Right renal cortex interstitium (tissue), 3 donors: ENCODE measurements at places on chromosomes 6 and 20.

GRCh38 chr6:89834884-89835792, 5.5 kb downstream of the CASP8AP2 start:
- DNase-seq: no peak

DNA sequence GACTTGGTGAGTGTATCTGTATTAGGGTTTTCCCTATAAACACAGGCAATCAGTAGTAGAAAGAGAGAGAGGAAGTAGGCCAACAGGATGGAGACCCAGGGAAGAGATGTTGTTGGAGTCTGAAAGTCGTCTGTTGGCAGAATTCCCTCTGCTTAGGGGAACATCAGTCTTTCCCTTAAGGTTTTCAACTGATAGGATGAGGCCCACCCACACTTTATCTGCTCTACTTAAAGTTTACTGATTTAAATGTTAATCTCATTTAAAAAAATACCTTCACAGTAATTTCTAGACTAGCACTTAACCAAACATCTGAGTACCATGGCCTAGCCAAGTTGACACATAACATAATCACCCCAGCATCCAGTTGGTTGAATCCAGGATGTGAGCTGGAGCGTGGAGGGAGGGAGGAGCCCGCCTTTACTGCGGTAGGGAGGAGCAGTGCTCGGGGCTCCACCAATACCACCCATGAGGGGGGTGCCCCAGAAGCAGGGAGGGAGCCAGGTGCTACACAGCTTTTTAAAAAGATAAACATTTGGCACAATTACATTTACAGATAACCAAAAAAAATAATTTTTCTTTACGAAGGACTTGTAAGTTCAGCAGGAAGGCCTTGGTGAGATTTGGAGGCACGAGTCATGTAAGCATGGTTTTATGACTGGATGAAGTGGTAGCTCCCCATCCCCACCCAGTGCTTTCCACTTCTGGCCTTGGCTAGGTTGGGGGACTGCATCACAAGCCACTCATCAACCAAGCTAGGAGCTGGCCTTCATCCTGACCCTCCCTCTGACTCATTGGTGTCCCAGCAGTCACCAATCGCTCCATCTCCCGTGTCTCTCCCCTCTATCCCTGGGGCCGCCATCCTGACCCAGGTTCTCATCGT, 18.4 kb upstream of the SNX9 start:
- no peak for DNase-seq

DNA sequence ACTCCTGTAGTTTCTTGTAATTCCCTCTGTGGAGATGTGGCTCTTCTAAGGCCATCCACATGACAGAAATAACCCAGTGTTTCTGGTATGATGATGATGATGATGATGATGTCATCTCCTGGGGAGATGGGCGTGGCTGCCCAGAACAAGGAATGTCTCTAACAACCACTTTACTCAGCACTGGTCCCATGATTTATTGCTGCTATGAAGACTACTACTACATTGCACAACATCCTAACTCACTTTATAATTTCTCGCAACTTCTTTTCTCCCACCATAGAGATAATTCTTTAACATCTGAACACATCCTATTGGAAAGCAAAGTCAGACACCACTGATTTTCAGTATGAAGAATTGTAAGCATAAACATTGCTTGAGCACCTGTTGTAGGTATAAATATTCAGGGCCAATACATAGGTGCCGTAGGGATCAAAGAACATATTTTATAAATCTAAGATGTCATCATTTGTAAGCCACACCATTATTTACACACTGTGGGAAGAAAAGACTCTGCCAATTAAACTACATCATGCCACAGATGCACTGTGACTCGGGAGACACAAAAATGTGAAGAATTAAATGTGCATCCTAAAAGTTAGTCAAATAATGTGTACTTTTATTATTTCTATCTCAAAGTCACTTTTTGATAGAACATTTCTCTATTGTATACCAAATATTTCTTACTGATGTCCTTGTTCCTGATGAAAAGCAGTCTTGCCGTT, 6.4 kb downstream of the TPMT start:
- no peak for DNase-seq

DNA sequence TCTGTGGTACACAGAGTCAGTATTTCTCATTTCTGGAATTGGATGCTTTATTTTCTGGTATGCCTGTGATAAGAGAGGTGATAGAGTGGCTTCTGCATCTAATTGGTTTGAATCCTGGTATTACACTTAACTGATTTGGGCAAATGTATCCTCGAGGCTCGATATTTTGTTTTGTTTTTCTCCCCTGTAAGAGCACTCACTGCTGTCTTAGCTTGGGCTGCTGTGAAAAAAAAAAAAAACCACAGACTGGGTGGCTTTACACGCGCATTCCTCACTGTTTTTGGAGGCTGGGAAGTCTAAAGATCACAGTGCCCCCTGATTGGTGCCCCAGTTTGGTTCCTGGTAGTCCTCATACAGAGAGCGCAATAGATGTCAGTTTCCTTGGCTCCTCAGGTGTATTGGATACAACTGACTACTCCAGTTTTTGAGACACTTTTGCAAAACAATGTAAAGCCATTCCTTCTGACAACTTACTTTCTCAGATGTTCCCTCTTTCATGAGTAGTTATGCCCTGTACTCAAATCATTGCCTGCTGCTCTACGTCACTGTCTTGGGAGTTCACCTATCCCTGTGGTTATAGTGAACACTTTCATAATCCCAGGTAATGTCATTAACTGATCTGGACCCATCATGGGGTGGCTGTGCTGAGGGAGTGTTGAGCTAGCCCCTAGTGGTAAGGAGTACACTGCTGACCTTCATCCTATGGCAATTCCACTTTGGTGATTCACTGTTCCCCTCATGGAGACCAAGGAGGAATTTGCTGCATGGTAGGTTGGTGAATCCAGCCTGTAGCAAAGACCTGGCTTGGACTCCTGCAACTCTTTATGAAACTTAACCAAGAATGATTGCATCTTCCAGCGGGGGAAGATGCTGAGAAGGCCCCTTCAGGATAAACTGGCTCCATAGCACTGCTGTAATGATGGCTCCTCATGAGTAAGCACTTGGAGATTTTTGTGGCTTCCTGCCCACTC, 3.5 kb upstream of the ACAT2 start:
- DNase-seq: no peak

DNA sequence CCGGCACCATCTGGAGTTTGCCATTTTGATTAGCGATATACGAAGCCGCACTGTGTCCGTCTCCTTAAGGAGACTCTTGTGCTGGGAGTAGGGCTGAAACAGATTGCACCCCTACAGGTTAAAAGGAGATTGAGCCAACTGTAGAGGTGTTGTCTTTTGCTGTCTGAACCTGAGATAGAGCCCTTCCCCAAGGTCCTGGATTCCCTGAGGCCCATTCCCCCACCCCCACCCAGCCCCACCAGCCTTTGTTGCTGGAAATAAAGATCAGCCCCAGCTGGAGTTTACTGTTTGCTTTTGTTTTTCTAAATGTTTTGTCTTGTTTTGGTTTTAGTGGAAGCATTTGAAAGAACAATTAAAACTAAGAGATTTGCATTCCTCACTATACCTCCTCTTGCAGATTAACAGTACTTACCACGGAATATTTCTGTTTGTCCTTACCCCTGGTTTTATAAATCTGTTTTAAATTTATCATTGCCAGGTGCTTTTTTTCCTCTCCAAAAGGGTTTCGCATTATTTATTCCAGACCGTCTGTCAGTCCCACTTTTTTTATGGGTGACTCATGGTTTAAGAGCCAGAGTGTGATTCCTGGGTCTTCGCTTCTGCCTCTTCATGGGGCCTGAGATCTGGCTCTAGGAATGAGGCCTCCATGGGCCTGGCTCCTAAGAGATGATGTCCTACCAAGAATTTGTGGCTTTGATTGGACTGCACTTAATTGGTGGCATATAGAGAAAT, 169.2 kb downstream of the DTNBP1 start:
- no peak for DNase-seq

DNA sequence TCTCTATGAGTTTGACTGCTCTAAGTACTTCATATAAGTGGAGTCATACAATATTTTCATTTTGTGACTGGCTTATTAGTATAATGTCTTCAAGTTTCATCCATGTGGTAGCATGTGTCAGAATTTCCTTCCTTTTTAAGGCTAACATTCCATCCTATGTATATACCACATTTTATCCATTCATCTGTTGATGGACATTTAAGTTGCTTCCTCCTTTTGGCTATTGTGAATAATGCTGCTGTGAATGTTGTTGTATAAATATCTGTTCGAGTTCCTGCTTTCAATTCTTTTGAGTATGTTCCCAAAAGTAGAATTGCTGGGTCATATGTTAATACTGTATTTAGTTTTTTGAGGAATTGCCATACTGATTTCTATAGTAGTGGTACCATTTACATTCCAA, 79.5 kb downstream of the PTPRA start:
- DNase-seq: no peak

- DNase-seq: no peak
Measured at GRCh38 chr6:82909551-82909950, 156.1 kb downstream of the UBE3D start.

DNA sequence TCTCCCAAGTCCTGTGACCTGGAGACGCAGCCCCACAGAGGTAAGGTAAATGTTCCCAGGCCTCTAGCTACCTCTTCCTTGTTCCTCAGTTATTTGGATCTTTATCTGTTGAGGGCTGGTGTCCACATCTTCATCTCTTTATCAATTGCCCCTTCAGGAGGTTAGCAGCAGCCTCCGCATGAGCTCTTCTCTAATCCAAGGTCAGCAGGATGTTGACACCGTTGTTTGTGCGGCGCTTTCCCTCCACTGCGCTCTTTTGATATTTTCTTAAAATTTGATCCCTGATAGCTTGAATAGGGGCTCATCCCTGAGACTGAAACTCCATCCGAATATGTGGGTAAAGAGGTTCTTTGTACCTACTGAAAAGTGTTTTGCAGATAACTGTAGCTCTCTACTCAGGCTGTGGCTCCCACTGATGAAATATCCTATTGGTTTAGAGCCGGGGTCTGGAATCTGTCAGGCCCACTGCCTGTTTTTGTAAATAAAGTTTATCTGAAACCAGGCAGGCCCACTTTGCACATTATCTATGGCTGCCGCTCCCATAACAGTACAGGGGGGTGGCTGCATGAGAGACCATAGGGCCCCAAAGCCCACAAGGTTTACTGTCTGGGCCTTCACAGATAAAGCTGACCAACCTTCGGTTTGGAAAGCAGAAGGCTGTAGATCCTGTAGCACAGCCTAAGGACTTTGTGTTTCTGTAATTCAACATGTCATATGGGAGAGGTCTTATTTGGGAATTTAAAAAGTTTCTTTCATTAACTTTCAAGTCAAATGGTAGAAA, 362.6 kb downstream of the QKI start:
- no peak for DNase-seq

DNA sequence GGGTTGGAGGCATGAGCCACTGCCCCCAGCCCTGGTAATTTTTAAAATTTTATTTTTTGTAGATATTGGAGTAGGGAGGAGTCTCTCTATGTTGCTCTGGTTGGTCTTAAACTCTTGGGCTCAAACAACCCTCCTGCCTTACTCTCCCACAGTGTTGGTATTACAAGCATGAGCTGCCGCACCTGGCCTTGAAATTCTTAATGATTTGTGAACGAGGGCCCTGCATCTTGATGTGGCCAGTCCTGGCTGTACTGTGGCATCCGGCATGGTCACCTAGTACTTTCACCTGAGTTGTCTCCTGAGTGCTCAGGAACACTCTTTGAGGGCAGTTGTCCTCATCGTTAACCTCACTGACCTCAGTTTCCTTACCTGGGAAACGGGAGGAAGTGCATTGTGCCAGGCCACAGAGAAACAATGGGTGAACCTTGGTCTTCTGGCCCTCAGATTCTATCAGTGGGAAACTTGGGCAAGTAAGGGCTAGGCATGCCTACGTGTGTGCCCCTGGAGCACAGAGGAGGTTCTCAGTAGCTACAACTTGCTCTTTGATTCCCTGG, 19.5 kb downstream of the CEBPB start:
- no peak for DNase-seq

DNA sequence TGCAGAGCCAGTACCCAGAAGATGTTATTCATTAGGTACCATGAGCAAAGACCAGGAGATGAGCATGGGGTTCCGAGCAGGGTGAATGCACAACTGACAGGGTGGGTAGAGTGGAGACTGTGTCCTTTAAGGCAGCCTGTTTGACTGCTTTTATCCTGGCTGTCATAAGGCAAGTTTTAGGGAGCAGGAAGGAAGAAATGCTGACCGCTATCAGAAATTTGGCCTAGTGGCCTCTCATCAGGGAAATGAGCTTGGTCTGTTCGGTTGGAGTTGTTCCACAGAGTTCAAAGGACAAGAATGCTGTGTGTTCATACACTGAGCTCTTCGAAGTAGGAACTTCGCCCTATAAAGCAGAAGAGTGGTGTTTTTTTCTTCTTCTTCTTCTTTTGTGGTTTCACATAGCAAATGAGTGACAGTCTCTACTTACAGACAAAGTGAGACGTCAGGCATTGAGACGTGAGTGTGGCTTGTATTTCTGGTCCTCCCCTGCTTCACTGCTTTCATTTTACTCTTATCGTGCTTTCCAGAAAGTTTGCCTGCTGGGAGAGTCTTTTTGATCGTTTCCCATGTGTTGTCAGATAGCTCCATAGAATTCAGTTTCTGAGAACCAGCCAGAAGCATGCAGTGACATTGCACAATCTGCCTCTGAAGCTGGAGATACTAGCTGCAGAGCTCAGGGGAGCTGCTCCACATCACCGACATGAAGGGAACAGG, at the start of gene CASS4:
CASS4 (plus strand) TSS at position 502 of the 714 bp plus-strand sequence; CDS start at position 701, 199 bp downstream.
- peak; percentile 44 for DNase-seq

DNA sequence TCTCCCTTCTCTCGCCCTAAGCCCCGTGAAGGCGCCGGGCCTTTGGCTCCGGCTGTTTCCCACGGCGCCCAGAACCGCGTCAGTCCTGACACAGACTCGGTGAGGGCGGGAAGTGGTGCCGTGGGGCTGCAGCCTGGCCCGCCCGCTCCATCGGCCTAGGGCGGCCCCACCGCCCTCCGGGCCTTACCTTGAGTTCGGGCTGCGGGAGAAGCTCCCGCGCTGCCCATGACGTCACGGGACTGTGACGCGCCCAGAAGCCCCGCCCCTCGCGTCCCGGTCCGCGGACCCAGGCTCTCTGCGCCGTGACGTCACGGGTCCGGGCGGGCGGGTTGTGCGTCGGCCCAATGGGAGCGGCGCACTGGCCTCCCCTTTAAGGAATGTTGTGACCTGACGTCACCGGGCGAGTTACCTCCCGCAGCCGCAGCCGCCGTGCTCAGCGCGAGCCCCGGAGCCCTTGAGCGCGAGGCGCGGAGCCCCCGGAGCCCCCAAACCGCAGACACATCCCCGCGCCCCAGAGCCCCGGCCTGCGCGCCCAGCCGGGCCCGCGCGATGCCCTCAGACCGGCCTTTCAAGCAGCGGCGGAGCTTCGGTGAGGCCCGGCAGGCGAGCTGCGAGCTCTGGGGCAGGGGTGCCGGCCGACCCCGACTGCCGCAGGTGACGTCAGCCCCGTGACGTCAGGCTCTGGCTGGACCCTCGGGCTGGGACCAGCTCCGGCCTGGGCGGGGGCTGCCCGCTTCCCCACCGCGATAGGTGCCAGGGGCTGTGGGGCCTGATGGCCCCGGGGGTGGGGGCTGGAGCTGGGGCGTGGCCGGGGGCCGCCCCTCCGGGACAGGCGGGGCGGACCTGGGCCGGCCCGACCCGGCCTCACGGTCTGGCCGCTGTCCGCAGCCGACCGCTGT, at the start of gene MAP1LC3A:
MAP1LC3A (plus strand) TSS at position 399 of the 899 bp plus-strand sequence; CDS start at position 550, 151 bp downstream.
- peak; percentile 68 for DNase-seq

- DNase-seq: no peak
Measured at GRCh38 chr6:92715991-92716390, 703.4 kb downstream of the EPHA7 start.

GRCh38 chr20:45359069-45359405, 3.9 kb upstream of the SYS1 start:
- DNase-seq: no peak

GRCh38 chr6:65071480-65071879, 635.5 kb downstream of the EYS start:
- no peak for DNase-seq
